AG08396 (cell line): ENCODE measurements at places on chromosomes 1 and 21.

DNA sequence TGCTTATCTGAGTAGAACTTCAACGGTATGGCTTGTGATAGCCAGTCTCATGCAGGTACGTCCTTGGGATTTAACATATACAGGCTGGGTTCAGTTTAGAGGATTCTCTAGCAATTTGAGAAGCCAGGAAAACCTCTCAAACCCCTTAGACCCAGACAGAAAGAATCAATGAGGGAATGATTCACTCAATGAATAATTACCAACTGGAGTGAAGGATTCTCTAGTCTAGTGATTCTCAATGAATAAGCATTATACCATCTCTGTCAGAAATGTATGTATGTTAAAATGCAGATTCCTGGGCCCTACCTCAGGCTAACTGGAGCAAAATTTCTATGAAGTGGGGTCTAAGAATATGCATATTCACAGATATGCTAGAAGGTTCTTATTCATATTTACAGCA is 54.5 kb upstream of the APP start:
- DNase-seq = no peak

- no peak for DNase-seq
Observed at GRCh38 chr21:37055271-37055855, 17.5 kb downstream of the PIGP start.

- DNase-seq = no peak
Observed at GRCh38 chr1:27536010-27536757, 46.2 kb upstream of the WASF2 start.

GRCh38 chr1:161676958-161677689 is 14.2 kb downstream of the FCGR2B start:
- no peak for DNase-seq

GRCh38 chr1:53572065-53572814 is 113.0 kb downstream of the DMRTB1 start:
- DNase-seq = peak; percentile 85

- no peak for DNase-seq
Observed at GRCh38 chr1:44733784-44734183, 2.8 kb upstream of the RNU5D-1 start.

DNA sequence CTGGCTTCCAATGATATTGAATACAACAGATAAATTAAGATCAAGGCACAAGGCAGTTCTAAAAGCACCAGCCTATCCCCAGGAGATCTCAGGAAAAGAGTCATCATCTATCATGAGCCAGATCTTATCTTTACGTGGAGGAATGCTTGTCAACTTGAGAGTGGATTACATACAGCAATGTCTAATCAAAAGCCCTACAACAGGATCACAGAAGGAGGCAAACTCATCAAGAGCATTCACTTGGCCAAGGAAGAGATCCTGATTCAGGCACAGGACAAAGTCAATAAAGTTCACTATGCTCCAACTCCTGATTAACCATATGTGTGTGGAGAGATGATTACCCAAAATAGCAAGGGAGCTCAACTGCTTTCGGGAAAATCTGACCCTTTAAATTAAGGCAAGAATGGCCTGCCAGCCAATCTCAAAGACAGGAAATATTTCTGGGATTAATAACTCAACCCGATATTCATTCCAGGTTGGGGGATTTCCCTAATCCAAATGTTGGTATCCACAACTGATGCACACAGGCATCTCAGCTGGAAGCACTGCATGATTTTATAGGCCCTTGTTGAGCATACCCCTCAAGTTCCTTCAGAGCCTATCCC is 33.7 kb downstream of the TBX15 start:
- no peak for DNase-seq

DNA sequence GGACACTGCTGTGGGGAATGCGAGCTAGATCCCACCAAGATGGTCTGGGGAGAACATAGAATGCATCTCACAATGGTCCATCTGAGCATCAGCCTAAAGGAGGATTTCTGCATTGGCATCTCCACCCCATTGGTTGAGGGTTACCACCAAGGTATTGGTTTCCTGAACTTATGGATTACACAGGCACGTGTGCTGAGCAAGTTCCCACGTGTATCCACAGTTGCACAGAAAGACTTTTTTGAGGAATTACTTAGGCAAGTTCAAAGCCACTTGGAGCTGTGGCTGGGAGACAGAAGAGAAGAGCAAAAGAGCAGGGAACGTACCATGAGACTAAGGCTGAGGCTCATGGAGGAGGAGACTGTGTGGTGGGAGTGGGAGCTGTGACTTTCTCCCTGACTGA is 43.1 kb downstream of the KCNA2 start:
- no peak for DNase-seq

DNA sequence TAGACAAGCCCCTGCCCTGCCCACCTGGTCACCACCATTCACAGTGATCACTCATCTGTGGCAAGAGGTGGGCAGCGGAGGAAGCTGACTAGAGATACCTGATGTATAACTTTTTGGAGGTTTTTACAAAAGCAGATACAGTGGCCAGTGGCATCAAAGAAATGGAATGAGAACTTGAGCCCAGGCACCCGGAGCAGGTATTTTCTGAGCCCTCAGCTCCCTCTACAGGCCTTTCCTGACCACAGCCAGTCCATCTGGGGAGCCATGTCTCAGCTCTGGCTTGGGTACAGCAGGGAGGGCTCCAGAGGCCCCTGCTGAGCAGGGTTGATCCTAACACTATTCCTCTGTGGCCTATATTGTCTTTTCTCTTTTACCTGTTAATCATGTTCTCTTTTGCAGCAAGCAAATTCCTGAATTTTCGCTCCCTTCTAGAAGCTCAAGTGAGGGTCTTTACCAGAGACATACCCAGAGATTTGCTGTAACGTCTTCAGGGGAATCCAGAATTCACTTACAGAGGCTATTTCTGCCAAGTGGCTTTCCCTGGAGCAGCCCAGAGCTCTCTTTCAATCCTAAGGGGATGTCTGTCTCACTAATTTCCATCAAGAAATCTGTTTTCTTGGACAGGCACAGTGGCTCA is 27.3 kb downstream of the GPR157 start:
- DNase-seq = peak; percentile 79

DNA sequence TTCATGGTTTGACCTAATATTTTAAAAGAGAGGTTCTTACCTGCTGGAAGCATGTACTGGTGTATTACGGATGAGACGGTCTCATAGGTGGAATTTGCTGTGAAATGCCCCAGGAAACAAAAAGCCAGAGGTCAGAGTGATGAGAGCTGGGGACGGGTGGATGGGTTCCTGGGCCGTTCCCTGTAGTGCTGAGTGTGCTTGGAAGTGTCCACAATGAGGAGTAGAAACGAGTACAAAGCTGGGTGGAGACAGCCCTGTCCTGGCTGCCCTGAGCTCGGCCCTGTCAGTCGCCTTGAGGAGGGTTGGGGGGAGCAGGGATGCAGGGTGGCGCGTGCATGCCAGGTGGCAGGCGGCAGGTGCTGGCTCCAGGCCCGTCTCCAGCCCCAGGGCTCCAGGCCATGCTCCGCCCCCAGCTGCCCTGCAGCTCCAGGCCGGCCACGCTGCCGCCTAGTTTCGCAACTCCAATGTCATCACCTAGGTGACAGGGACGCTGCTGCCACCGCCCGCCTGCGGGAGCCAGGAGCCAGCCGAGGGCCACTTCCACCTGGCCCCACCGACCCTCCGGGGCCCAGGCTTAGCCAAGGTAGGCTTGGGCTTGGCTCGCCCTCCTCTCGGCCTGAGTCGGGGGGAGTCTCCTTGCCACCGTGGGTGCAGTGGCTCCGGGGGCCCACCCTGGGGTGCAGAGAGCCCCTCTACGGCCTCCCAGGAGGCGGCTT is 16.4 kb downstream of the TP73 start:
- DNase-seq = no peak

DNA sequence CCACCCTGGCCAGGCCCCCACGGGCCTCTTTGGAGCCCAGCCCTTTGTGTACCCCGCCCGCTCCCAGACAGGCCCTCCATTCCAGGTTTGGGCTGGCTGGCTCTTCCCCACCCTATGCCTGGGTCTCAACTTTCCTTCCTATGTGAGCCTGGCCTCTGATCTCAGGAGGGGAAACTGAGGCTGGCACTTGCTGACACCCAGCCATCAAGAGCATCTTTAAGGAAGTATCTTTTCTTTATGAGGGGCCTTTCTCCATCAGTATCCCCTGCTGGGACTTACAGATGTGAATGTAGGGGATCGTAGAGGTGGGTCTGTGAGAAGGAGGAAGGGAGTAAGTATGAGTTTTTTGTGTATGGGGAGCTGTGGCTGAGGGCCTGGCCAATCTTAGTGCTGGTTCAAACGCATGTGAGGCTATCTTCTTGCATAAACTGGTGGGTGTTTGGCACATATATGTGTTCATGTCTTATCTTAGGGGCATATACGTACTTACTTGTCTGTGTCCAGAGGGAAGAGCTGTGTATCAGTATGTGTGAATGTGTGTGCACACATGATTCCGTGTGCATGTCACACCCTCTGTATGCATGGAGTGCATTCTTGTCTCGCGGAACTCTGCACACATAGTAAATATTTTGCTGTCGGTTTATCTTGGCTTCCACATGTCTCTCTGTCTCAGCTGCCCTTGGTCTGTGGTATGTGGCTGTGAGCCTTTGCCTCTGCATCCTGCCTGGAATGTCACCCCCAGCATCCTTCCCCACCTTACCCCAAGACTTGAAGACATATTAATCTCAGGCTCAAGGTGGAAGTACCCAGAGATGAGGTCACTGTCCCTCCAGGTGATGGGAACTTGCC is 5.4 kb downstream of the NECTIN4 start:
- no peak for DNase-seq

DNA sequence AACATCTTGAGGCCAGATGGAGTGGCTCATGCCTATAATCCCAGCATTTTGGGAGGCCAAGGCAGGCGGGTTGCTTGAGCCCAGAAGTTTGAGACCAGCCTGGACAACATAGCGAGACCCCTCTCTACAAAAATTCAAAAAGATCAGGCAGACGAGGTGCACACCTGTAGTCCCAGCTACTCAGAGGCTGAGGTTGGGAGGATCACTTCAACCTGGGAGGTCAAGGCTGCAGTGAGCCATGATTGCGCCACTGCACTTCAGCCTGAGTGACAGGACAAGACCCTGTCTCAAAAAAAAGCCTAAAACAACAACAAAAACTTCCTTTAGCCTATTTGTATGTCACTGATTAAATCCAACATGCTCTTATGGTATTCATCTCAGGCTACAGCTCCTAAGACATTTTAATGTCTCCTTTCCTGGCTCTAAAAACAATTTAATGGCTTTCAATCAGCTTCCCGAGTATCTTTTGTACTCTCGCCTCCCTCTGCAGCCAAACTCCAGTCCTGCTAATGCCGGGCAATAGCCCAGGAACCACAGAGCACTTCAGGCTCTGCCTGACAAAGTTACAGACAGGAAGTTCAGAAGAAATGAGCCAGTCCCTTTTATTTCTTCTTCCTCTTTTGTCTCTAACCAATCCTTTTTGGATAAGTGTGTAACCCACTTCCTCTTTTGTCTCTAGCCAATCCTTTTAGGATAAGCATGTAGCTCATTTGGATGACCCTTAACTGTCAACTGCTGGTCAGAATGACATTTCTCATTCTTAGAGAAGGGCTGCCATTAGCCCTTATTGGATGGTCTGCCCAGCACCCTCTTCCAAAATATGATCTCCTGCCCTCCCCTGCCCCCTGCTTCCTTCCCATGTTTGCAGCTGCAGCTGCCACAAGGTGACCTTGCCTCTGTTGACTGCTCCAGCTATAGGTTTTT is 6.6 kb upstream of the DOP1B start:
- peak; percentile 33 for DNase-seq

DNA sequence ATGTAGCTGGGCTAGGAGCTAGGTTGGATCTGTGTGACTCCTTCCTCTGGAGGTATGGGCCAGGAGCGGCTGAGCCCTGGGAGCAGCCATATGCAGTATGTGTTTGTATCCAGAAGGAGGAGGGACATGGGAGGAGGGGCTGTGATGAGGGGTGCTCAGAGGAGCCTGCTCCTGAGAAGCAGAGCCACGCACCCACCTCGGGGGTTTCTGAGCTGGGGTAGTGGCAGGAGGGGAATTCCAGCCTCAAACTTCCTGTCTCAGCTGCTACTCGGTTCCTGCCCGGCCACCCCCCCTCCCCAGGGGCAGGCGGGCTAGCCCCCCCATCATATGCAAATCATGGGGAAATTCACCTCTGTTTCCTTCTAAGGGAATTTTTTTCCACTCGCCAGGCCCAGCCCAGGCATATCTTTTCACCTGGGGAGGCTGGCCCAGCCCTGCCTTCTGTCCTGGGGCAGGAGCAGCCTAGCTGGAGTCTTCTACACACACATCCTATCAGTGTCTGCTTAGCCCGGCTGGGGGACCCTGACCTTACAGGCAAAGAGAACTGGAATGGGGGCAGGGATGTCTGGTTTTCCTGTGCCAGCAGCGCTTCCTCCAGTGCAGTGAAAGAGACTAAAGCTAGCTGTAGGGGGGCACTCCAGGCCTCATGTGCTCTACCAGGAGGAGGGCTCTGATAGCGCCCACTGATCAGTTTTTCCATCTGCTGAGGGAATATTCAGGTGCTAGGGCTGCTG is 3.0 kb downstream of the ZC3H12A start:
- DNase-seq = no peak

DNA sequence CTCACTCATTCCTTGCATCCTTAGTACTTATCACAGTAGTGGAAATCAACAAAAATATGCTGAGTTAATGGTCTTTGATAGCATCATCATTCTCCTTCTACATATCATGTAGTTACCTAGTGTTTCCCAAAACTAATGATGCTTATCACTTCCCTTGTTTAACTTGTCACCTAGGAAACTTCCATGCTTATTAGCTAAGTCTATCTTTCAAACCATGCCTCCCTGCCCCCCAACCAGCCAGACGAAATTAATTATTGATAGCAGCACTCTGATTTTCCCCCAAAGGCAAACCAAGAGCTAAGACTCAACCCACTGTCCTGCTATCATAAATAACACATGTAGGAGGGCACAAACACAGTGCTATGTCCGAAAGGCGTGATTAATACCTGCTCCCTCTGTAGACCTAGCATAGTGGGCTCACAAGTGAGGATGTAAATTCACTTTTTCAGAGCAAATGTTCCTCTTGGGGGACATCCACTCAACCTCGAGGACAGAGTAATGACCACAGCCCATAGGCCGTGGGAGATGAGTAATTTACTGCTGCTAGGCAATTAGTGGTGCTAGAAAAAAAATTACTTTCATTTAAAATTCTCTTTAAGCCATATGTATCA is 25.8 kb upstream of the LPAR3 start:
- DNase-seq = no peak

GRCh38 chr1:167900907-167901306 is 13.0 kb downstream of the ADCY10 start:
- DNase-seq = no peak

- no peak for DNase-seq
Observed at GRCh38 chr1:99728494-99729235, 37.8 kb downstream of the FRRS1 start.

DNA sequence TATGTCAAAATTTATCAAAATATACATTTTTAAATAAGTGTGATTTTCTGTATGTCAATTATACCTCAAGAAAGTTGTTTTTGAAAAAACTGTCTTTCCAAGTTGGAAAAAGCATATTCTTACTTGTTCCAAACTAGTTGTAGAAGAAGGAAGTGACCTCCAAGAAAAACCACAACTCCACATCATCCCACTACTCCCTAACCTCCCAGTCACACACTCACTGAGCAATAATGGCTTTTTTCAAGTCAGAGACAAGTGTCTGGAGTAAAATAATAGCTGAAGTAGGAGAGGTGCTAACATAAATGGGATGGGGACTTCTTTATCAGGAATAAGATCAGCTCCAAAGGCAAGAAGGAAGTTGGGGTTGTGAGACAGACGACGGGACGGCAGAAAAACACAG is 13.4 kb downstream of the EPRS1 start:
- DNase-seq = no peak
